H1 (cell line): ENCODE measurements at places on chromosomes 7 and 10.
A peak's percentile ranks its signal among the peaks of the same experiment; 100 is the strongest.

GRCh38 chr7:101233907-101234547 lies 3.6 kb downstream of the CLDN15 start:
- DNase-seq: peak; percentile 60

DNA sequence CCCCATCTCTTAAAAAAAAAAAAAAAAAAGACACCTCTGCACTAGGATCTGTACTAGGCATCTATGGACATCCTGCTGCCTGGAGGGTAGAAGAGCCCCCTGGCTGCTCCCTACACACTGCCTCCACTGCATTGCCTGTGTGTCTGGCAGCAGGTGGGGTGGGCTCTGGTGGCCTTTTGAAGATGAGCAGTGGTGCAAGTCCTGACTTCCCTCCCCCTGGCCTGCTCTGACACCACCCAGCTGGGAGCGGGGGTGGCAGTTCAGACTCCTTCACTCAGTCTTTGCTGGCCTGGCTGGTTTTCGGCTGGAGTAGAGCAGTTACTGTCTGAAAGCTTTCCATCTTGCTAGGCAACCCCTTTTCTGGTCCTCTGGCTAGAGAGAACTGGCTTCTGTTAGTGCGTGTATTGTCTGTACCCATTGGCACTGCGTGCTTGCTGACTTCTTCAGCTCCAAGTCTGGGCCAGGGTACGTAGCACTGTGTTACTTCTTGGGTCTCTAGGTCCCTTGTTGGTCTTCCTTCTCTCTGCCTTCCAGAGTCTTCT lies 17.6 kb downstream of the C10orf62 start:
- no peak for DNase-seq

GRCh38 chr10:114335614-114336013 lies 68.7 kb downstream of the AFAP1L2 start:
- no peak for DNase-seq

DNA sequence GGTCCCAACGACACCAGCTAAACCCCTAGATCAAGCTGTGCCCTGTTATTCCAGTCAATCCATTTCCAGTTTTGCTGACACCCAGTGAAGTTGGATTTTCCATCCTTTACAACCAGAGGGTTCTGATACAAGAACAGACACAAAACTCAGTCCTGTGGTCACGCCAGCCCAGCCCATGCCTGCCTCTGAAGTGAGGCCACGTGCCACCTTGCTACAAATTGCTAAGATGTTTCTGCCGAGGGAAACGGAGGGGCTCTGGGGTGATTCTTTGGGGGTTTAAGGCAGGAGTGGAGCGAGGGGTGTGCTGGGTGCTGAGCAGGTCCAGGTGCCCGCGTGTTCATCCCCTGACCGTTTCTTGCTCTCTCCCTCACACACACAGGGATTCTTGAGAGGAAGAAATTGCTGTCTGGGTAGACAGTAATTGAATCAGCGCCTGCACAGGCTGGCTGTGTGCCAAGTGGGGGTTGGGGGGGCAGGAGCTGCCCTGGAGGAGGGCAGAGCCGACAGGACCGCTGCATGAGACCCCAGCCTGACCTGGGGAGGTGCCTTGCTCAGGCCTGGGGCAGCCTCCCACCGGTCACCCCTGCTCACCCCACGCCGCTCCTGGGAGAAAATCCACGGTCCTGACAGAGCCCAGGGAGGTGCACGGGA lies 38.1 kb downstream of the ADAP1 start:
- DNase-seq: no peak

DNA sequence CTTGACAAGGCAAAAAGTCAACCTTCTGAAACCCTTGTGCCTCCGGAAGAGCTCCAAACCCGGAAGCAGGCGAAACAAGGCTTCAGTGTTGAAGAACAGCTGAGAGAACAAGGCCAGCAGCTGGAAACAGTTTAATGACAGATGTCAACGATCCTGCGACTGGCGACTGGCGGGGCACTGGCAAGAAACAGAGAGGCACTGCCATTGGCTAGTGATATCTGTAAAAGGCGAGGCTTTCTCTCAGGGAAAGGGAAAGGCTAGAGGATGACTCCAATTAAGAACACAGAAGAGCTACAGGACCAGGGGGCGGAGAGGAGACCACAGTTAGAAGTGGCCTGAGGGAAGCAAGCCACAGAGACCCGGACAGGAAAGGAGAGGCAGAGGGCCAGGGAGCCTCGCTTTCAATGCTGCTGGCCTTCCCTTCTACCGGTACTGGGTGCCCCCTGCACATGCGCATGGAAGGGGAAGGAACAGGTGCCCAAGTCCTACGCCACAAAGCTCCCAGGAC lies 19.4 kb downstream of the ITGB1 start:
- no peak for DNase-seq

DNA sequence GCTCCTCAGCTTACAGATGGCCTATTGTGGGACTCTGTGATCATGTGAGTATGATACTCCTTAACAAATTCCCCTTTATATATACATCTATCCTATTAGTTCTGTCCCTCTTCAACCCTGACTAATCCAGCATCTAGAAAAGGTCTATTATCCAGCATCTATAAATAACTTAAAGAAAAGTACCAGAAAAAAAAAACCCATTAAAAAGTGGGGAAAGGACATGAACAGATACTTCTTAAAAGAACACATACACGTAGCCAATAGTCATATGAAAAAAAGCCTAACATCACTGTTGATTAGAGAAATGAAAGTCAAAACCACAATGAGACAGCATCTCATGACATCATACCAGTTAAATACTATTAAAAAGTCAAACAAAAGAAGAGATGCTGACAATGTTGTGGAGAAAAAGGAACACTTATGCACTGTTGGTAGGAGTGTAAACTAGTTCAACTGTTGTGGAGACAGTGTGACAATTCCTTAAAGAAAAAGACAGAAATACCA lies 549.5 kb upstream of the GRM3 start:
- DNase-seq: no peak

GRCh38 chr10:28250782-28251181 lies 52.1 kb downstream of the MPP7 start:
- DNase-seq: no peak

GRCh38 chr10:121578965-121579364 lies 19.3 kb downstream of the FGFR2 start:
- DNase-seq: no peak

DNA sequence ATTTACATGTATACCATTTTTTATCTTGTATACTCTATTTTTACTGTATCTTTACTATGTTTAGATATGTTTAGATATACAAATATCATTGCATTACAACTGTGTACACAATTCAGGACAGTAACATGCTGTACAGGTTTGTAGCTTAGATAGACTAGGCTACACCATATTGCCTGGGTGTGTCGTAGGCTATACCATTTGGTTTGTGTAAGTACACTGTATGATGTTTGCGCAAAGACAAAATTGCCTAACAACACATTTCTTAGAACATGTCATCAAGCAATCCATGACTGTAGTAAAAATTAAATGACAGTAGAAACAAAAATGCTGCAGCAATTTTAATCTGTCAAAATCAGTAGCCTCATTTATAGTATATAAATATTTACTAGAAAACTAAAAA lies 812.2 kb downstream of the GRM8 start:
- DNase-seq: no peak

GRCh38 chr10:92644921-92645320 lies 44.8 kb upstream of the HHEX start:
- DNase-seq: no peak

- no peak for DNase-seq
Observed at GRCh38 chr7:2566890-2567678, 8.3 kb downstream of the IQCE start.

DNA sequence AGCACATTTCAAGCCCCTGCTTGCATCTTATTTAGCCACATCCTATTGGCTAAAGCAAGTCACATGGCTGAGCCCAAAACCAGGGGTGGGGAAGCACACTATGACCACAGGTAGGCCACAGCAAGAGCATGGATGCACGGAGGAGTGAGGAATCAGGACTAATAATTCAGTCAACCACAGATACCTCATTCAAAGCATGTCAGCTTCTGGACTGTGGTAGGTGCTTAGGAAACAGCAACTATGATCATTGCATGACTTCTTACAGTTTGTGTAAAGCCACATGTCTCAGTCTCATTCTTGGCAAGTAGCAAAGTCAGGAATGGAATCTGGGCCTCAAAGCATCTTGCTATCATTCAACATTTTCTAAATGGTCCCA lies 79.0 kb upstream of the EMX2 start:
- DNase-seq: no peak

- no peak for DNase-seq
Observed at GRCh38 chr7:150803161-150803860, 2.7 kb downstream of the TMEM176A start.

DNA sequence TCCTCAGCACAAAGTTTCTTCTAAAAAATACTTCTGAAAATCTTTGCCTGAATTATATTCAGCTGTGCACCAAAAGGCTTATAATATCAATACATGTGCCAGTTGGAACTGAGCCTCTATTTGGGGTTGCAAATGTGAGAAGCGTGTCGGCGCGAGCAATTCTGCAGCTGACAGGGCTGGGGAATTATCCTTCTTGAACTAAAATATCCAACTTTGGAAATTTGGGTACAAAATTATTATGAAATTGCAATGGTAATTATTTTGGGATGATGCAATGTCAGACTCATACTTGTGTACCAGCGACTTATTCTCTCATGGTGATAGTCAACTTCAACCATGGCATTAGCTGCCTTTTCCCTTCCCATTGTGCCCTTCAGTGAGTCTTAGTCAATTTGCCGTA lies 507.0 kb upstream of the KLF6 start:
- no peak for DNase-seq

- DNase-seq: no peak
Observed at GRCh38 chr10:114697061-114697598, 39.1 kb upstream of the ABLIM1 start.

DNA sequence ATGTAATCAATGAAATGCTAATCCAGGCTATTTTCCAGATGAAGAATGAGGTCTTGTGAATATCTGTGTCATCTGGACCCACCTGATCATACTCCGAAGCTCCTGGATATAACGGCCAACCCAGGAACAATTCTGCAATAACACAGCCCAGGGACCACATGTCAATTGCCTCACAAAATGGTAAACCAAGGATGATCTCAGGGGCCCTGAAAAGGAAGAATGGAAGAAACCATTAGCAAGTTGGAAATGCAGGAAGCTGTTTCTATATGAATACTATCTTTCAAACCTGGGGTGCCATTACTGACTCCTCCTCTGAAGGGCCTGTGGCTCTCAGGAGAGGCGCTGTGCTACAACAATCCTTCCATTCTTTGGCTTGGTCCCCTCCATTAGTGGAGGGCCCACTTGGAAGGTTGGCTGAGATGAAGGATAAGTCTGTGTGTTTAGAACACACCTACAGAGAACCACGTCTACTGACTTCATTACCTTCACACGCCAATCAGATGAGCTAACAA lies 108.1 kb downstream of the CLEC2L start:
- DNase-seq: no peak

DNA sequence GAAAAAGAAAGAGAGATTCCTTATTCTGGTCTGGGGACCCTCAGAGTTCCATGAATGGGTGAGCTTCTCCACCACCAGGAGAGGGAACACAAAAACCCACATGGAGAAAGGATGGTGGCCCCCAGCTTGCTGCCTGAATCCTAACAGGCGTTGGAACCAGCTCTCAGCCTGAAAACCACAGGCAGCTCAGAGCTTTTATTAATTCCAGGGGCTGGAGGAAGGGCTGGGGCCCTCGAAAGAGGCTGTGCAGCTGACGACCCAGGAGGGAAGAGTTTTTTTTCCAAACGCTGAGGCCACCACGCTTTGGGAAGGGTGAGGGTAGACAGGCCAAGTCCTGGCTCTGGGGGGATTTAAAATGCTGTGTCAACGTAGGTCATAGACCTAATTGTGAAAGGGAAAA lies 10.8 kb upstream of the ELN start:
- no peak for DNase-seq

DNA sequence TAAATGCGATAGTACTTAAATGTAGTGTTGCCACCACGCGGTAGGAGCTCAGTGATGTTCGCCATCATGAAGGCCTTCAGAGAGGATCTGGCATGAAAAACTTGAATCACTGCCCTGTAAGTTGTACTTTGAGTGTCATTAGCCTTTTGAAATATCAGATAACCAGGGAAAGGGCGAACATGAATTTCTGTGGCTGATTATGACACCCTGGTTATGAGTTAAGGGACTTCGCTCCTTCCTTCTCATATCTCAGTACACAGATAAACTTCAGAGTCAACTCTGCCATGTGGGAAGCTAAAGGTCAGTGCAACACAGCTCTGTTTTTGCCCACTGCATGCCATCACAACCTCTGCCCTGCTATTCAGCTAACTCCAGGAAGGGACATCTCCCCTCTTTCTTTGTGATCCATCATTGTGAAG lies 8.9 kb upstream of the ACSL5 start:
- DNase-seq: no peak

DNA sequence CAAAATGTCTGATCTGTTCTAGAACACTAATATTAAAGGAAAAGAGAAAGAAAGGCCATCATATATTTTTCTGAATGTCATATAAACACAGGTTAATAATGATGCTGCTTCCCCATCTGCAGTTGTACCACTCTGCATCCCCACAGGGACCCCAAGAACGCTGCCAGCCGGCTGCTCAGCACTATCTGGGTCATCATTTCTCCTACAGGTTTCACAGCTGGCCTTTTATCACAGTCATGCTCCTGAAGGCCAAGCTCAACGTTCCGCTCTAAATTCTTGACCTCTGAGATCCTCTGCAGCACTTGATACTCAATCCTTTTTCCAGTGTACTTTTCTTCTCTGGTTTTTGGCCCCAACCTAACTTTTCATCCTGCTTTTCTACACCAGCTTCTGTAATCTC lies 4.8 kb downstream of the IDI1 start:
- DNase-seq: no peak

- no peak for DNase-seq
Observed at GRCh38 chr10:83310688-83311087, 828.6 kb upstream of the GHITM start.

DNA sequence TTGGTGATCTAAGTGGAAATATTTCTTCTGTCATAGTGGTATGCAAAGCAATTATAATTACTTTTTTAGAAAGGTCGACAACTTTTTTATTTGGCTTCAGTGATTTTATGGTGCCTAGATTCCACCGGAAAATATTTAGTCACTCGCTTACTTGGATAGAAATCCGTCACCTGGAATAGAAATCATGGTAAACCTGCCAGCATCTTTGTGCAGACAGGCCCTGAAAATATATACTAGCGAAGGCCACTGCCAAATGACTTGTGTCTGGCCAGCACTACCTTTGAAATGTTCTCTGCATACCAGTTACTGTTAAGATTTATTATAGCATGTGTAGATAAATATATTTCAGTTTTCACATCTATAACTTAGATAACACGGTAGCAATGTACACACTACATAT lies 226.4 kb downstream of the AGMO start:
- no peak for DNase-seq
